ENCODE measurements at places on chromosomes 5 and 9.

DNA sequence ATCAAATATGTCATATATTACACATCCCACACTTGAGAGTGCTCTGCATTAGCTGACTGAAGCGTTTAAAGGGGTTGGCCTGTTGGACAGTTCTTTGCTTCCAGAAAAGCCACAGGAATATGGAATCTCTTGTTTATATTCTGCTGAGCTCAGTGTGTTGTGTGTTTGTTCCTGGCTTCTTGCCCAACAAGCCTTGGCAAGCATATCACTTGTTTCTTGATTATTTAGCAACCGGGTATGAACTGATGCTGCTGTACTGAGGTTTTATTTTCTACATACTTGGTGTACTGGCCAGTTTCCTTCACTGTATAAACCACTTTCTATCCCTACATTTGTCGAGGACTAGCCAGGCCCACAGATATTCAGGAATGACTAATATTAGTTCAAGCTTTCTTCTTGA is 378.9 kb downstream of the KCTD16 start:
- no peak for DNase-seq

DNA sequence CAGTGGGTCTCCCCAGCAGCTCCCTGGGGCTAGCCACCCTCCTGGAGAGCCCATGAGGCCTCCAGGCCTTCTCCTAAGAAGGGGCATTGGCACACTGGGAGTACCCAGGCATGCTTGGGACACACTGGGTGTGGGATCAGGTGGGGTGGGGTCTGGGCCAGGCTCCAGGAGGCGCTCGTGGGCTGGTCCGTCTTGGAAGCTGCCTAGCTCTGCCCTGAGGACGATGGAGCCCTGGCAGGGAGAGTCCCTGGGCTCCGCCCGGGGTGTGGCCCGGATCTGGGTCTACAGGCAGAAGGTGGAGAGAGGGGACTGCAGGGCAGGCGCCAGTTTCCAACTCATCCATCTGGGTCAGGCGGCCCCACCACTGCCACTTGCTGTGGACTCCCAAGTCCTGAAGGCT is 2.4 kb downstream of the PRRX2 start:
- no peak for DNase-seq

GRCh38 chr9:97415146-97415545 is 3.2 kb downstream of the TDRD7 start:
- DNase-seq = no peak

- DNase-seq = no peak
These were observed 1236.6 kb downstream of the MAT2B start for GRCh38 chr5:164742025-164742424.

DNA sequence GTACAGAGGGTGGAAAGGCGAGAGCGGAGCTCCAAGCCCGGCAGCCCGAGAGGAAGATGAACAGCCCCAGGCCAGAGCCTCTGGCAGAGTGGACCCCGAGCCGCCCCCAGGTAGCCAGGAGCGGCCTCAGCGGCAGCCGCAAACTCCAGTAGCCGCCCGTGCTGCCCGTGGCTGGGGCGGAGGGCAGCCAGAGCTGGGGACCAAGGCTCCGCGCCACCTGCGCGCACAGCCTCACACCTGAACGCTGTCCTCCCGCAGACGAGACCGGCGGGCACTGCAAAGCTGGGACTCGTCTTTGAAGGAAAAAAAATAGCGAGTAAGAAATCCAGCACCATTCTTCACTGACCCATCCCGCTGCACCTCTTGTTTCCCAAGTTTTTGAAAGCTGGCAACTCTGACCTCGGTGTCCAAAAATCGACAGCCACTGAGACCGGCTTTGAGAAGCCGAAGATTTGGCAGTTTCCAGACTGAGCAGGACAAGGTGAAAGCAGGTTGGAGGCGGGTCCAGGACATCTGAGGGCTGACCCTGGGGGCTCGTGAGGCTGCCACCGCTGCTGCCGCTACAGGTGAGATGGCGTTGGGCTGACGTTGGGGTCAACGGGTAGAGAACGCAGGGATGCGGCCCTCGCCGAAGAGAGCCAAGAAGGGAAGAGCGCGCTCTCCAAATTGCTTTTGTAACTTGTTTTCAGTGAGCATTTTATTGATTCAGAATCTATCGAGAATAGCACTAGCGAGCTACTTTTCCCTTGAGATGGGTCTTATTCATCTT is at the start of gene PTGER4:
Gene PTGER4, plus strand, starts transcription at position 3 of the 769 bp plus-strand sequence. CDS start 1,079 bp downstream, outside the sequence.
- DNase-seq = no peak

GRCh38 chr9:95086564-95086955 is 230.9 kb downstream of the FANCC start:
- no peak for DNase-seq

- no peak for DNase-seq
These were observed 17.2 kb upstream of the RGS3 start for GRCh38 chr9:113446323-113446740.

DNA sequence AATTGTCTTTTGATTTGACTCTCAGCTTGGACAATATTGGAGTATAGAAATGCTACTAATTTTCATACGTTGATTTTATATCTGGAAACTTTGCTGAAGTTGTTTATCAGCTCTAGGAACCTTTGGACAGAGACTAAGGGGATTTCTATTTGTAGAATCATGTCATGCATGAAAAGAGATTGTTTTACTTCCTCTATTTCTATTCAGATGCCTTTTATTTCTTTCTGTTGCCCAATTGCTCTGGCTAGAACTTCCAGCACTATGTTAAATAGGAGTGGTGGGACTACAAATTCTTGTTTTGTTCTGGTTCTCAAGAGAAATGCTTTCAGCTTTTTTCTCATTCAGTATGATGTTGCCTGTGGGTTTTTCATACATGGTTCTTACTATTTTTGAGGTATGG is 112.8 kb upstream of the CDH12 start:
- no peak for DNase-seq

GRCh38 chr9:37942621-37943344 is 38.9 kb upstream of the SLC25A51 start:
- no peak for DNase-seq

DNA sequence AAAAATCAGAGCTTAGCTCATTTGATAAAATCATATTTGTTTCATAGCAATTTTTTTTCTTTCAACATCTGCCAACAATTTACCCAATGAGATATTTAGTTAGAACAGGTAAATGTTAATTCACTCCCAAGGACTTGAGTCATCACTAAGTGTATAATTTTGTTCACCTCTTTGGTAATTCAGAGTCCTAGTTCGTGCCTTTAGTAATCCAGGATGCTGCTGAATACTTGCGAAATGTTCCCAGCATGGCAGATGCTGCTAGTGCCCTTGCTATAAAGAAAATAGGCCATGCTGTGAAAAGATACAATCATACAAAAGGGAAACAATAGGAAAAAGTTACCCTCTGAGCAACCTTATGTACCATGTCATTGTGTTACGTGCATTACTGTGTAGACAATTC is 210.5 kb downstream of the CSNK1G3 start:
- no peak for DNase-seq

DNA sequence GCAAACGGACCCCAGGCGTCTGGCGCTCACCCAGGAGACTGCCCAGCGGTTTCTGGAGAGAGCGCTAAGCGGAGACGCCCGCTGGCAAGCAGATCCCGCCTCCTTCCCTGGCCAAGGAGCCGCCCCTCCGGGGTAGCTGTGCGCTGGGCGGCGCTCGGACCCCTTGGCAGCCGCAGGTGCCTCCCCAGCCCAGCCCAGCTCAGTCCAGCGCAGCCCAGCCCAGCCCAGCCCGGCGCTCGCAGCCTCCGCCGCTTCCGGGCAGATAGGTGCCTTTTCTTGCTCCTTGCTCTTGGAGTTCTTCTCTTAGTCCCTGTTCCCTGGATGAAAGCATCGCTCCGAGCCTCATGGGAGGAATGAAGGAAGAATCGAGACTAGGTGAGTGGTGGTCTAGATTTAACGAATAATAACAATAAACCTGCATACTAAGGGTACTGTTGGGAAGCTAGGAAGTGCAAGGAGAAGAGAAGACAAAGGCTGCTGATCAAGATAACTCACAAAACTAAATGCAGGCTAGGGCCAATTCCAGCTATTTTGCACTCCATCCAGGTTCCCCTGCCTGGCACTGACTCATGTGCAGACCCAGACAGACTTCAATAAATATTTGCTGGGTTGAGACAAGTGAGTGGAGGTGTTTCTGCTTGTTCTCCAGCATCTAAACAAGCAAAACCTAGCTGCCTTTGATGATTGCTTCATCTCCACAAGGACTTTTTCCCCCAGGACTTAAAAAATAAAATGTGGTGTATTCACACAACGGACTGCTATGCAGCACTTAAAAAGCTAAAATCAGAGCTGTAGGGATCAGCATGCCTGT is at the start of gene STK32A:
Gene STK32A, plus strand, starts transcription at position 202 of the 811 bp plus-strand sequence. CDS start 4,609 bp downstream, outside the sequence.
- DNase-seq = no peak

- no peak for DNase-seq
These were observed 19.3 kb downstream of the PGGT1B start for GRCh38 chr5:115243412-115243811.

DNA sequence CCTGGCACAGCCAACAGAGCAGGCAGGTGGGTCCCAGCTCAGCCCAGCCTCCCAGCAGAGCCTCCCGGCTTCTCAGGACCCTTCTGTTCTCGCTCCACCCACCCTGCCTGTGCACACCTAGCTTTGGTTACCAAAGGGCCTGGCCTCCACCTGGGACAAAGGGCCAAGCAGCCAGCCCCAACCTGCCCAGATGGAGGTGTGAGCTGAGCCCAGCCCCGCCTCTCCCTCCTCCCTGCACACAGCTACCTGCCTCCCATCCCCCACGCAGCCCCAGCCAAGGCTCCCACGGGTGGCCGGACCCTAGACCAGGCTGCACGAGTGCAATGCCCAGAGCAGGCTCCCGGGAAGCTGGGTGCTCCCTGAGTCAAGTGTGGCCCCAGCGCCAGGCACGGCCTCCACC is 5.6 kb downstream of the TPRN start:
- no peak for DNase-seq

DNA sequence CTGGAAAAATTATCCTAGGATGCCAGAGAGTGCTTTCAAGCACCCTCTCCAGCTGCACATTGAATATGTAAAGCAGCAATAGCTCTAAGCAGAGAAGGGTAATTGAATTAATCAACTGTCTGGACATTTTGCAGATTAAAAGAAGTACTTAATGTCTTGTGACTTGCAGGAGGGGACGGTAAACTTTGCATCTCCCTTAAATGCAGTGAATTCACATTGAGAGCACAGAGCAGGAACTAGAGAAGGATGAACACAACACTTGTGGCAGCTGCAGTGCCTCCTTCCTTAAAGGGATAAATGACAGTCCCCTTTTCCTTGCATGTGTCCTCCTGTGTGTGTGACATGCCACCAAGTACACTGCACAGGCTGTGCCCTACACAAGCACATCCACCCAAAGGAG is 7.4 kb upstream of the CDK5RAP2 start:
- no peak for DNase-seq

GRCh38 chr9:69030851-69031645 is 4.5 kb upstream of the FXN start:
- no peak for DNase-seq

GRCh38 chr5:133440467-133441115 is 171.8 kb downstream of the FSTL4 start:
- no peak for DNase-seq

GRCh38 chr5:65055938-65056337 is 287.2 kb downstream of the CWC27 start:
- DNase-seq = no peak

GRCh38 chr9:33103501-33104281 is 27.2 kb upstream of the SMU1 start:
- no peak for DNase-seq
